ENCODE measurements at places on chromosomes 5 and 9.

GRCh38 chr5:50663636-50664035, 2.8 kb upstream of the PARP8 start:
- DNase-seq: no peak

DNA sequence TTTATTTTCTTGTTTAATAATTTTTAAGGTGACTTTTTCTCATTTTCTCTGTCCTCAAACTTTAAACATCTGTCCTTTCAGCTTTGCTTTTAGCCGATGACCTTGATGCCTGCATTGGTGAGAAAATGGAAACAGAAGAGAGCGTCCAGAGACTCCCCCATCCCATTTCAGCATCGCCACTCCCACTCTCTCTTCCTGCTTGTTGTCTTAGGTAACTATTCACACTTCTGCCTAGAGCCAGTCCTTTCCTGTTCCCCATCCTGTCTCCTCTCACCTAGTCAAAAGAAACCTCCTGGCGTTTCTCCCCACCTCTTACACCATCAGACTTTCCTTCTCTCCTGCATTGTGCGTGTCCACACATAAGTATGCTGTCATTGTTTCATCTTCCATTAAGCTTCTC, 124.6 kb downstream of the MAST4 start:
- DNase-seq: no peak

DNA sequence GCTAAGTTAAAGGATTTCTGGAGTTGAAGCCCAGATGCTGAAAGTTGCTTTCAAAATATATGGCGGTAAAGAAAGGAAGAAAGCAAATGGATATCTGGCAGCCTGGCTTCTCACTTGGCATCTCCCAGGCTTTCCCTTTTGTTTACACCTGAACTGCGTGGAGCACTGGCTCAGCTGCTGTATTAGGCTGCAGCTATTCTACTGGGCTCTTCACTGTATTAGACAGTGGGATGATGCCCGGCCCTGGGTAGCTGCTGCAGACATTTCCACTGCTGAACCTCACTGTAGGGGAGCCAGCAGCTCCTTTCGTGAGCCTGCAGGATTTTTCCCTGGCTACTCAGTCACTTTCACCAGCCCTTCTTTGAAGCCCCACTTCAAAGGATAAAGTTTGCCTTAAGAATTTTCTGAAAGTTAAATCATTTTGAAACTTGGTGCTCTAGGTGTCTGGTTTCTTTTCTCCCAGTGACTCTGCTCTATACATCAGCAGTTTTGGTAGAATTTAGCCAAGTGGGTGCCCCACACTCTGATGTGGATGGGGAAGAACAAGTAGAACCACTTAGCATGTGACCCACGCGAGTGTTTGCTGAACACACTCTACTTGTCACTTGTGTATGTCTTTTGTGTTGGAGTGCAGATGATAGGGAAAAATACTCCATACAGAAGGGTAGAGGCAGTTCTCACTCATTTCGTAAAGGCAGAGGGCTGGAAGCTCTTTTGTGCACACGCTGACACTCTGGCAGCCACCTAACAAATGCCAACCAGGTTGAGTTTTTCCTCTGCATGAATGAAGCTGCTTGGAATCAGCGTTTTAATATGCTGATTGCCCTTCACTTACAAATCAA, 49.9 kb downstream of the C9orf152 start:
- no peak for DNase-seq

GRCh38 chr5:54159153-54159892, 151.1 kb downstream of the ARL15 start:
- DNase-seq: no peak

GRCh38 chr9:13189362-13189761, 90.1 kb downstream of the MPDZ start:
- no peak for DNase-seq

Measured in GOT3 (cell line).